Ovary (tissue), 10 donors: ENCODE measurements at places on chromosomes 3 and 15. TPM values are rescaled to one million over a fixed set of nuclear protein-coding genes. Genes with fewer than 3 reads are reported as not detected.

DNA sequence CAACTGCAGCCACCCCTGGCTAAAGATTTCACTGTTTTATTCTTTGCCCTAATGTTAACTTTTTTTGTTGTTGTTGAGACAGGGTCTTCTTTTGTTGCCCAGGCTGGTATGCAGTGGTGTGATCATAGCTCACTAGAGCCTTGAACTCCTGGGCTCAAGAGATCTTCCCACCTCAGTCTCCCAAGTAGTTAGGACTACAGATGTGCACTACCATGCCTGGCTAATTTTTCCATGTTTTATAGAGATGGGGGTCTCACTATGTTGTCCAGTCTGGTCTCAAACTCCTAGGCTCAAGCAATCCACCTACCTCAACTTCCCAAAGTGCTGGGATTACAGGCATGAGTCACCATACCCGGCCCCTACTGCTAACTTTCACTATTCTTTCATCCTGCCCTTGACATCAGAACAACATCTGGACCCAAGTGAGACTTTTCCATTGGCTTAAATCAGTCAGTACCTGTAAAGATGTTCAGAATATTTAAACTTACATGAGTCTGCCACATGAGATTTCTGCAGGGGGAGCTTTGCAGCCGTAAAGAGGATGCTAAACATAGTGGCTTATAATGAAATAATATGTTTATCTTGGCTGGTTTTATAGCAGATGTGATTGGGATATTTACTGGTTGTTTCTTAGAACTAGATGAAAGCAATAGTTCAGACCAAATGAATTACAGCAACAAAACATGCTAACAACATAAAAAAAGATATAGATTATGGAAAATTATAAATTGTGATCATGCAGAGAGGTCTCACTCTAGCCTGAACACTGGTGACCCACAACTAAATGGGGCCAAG, 73.6 kb downstream of the HMG20A start:
- no peak overlapping the region for H3K27ac ChIP-seq
- H3K27me3 ChIP-seq: no peaks in the 10 kb centered on the region
- no peak for DNase-seq
- no peak overlapping the region for H3K4me3 ChIP-seq

RHCG gene
- total RNA-seq: not detected

DNA sequence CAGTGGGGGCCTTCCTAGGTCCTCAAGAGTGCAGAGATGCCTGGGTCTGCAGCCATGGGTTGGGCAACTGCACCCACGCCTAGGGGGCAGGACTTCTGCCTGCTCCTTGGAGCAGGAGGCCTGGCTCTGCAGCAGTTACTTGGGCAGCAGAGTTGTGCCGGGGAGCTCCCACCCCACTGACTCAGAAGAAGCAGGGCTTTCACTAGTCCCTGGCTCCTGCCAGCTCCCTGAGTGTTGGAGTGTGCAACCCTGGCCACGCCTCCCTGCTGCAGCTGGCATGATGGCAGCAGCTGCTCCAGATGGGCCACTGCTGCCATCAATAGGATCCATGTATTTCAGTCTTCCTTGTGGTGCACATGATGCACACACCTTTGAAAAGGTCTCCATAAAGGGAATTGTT, 40.6 kb upstream of the KCNH8 start:
- no peak overlapping the region for H3K27ac ChIP-seq
- no peaks in the 10 kb centered on the region for H3K4me1 ChIP-seq
- no peak overlapping the region for H3K4me3 ChIP-seq
- no peaks in the 10 kb centered on the region for H3K27me3 ChIP-seq
- DNase-seq: no peak

DNA sequence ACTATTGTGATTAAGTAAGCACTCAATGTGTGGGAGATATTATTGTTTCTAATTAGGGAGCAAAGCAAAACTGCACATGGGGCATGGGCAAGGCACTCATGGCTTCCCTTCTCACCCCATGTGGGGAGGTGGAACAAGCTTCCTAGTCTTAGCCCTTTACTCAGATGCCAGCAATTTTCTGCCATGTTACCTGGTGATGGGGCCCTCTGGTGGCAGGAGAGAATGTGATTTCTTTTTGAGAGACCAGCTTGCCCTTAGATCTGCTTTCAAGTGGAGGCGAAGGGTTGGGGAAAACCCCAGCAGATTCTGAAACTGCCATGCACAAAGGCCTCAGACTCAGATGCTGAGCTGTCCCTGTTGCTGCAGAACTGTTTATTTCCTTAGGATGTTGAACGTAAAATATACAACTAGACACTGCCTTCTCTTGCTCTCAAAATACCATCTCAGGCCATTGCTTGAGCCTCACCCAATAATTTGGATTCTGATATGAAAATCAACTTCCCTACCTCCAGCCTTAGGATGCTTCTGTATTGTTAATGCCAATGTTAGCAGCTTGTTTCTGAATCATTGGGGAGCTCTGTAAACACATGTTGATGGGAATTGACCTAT, 130.2 kb upstream of the TPRG1 start:
- no peaks in the 10 kb centered on the region for H3K4me1 ChIP-seq
- H3K27ac ChIP-seq: no peak overlapping the region
- no peaks in the 10 kb centered on the region for H3K27me3 ChIP-seq
- no peaks in the 10 kb centered on the region for H3K36me3 ChIP-seq

GRCh38 chr3:171374260-171374659, 85.9 kb downstream of the TNIK start:
- no peak overlapping the region for H3K4me3 ChIP-seq
- no peaks in the 10 kb centered on the region for H3K27me3 ChIP-seq
- no peaks in the 10 kb centered on the region for H3K4me1 ChIP-seq
- no peak overlapping the region for H3K27ac ChIP-seq
- H3K36me3 ChIP-seq: no peaks in the 10 kb centered on the region
- no peak for DNase-seq

GRCh38 chr3:186354100-186354499, 7.9 kb downstream of the DGKG start:
- H3K36me3 ChIP-seq: no peaks in the 10 kb centered on the region
- no peaks in the 10 kb centered on the region for H3K27me3 ChIP-seq
- H3K4me1 ChIP-seq: no peaks in the 10 kb centered on the region
- no peak overlapping the region for H3K27ac ChIP-seq
